ENCODE measurements at places on chromosomes 1 and 21.

GRCh38 chr1:172431721-172432192 lies 11.3 kb downstream of the C1orf105 start:
- DNase-seq, result no peak

GRCh38 chr21:35075546-35075945 lies 26.4 kb upstream of the RUNX1 start:
- DNase-seq, result no peak

DNA sequence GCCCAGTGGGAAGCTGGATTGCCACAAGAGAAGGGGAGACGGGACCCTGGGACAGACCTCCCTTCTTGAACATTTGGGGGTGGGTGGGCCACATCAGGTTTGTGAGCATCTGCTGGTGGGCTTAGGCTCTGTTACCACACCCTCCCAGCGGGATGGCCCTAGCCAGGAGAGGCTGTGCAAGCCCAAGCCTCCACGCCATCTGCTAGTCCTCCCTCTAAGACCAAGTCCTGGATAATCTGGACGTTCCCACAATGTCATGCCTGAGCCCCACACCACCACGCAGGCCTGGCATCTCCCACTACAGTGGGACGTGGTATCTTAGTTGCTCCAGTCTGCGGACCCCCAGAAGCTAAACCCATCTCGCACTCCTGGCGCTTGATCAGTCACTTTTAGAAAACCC lies 3.7 kb upstream of the IBA57 start:
- no peak for DNase-seq

DNA sequence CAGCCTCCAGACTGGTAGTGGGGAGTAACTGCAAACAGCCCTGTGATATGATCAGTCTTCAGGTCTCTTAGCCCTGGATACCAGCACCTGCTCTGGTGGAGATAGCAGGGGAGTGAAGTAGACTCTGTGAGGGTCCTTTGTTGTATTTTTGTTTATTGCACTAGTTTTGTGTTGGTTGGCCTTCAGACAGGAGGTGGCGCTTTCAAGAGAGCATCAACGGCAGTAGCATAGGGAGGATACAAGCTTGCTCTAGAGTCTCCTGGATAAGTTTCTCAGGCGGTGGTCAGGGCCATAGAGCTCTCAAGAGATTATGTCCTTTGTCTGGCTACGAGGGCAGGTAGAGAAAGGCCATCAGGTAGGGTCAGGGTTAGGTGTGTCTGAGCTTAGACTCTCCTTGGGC lies 116.4 kb downstream of the USH2A start:
- no peak for DNase-seq

GRCh38 chr21:45027241-45028196 lies 46.9 kb upstream of the ADARB1 start:
- DNase-seq, result no peak

- no peak for DNase-seq
These were observed 105.4 kb downstream of the PTPN14 start for GRCh38 chr1:214445831-214446614.

- DNase-seq, result no peak
These were observed 43.7 kb downstream of the ADAMTS1 start for GRCh38 chr21:26801498-26801897.

DNA sequence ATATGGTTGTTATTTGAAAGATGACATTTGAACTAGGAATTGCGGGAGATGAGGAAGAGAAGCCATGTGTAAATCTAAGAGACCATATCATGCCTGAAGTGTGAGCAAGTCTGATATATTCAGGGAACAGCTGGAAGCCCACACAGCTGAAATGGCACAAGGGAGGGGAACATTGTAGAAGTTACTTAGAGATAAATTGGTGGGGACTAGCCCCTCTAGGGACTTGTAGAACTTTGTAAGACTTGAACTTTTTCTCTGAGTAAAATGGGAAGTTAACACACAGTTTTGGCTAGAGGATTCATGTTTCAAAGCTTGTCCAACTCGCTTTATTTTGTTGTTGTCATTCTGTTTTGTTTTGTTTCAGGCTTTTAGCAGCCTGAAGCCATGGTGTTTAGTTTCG lies 216.4 kb downstream of the FMN2 start:
- no peak for DNase-seq

- no peak for DNase-seq
These were observed 22.5 kb downstream of the NTMT2 start for GRCh38 chr1:170168265-170168664.

GRCh38 chr1:7232441-7233236 lies 447.4 kb downstream of the CAMTA1 start:
- DNase-seq, result no peak

GRCh38 chr1:174000371-174000770 lies 21.8 kb downstream of the RC3H1 start:
- no peak for DNase-seq

DNA sequence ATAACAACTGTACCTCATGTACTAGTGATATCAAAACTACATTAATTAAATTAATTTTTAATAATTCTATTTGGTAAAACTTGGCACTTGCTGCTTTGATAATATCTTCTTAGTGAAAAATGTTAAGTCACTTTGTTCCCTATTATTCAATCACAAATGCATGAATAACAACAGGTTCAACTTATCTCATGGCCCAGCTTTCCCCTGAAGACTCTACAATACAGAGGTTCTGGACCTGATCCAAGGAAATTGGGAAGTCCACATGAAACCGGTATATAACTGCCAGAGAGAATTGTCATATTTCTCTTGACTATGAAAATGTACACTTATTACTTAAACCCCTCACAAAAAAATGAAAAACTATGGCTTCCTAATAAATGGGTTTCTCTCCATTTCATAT lies 33.9 kb upstream of the PTPRC start:
- DNase-seq, result no peak

DNA sequence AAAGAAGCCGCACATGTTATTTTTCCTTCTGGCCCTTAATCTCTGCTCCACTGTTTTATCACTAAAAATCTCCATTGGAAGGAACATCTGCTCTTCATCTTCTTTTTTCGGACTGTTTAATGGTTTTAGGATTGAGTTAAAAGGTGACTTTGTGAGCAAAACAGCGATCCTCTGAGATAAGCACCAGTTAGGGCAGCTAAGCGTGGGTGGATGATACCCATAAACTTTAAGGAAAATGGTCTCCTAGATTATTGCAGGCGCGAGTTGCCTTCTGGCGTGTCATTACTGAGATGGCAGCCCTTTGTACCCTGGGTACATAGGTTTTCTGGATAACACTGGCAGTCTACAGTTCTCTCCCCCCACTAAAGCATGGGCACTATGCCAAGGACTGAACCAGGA lies 44.0 kb upstream of the HMGB4 start:
- no peak for DNase-seq

GRCh38 chr1:231177936-231178335 lies 16.1 kb downstream of the TRIM67 start:
- DNase-seq, result no peak

DNA sequence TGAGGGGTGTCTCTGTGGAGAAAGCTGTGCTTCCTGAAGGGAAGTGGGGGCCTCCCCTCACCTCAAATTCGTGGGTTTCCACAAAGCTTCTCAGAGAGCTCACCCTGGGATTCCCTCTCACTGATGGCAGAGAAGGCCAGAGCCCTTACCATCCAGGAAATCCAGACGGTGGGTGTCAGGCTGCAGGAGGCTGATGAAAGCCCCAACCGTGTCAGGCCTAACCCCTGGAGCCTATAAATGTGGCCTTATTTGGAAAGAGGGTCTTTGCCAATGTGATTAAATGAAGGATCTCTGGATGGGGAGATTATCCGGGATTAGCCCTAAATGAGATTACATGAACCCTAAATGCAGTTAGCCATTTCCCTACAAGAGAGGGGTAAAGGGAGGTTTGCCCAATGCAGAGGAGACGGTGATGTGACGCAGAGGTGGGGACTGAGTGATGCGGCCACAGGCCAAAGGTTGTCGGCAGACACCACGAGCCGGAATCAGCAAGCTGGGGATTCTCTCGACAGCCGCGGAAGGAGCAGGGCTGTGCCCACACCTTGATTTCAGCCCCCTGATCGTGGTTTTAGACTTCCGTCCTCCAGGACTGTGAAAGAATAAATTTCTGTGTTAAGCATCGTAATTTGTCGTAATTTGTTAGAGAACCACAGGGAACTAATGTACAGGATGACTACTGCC lies 82.6 kb downstream of the TOMM20 start:
- no peak for DNase-seq

GRCh38 chr1:198597690-198598430 lies 41.0 kb upstream of the PTPRC start:
- no peak for DNase-seq

DNA sequence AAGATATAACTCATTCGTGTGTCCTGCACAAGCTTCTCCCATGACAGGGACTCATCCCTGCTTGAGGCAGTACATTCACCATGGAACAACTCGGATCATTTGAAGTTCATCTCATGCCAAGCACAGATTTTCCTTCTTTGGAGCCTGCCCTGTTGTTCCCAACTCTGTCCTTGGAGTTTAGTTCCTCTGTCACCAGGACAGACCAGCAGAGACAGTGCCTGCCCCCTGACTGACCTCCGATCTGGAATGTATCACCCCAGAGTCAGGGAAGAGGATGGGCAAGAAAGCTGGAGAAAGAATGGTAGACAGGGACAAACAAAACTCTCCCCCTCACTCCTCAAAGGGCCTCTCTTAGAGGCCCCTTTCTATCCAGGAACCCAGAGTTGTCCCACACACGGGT lies 5.0 kb downstream of the SHISAL2A start:
- no peak for DNase-seq

- no peak for DNase-seq
These were observed 3.9 kb downstream of the PEX10 start for GRCh38 chr1:2408456-2408855.

DNA sequence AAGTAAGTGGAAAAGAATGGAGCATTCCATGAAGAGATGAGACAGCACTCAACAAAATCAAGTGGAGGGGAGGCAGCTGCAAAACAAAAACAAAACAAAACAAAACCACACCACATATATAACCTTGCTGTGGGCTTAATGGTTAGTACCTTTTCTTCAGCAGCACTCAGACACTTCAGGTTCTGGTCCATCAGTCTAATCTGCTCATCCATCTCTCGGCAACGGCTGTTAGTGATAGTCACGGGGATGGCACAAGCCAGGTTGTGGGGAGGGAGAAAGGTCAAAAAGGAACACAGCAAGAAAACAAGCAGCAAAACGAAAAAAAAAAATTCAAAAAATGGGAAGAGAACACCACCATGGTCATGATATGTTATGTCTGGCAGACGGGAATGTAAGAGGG lies 17.0 kb upstream of the NUP210L start:
- no peak for DNase-seq

DNA sequence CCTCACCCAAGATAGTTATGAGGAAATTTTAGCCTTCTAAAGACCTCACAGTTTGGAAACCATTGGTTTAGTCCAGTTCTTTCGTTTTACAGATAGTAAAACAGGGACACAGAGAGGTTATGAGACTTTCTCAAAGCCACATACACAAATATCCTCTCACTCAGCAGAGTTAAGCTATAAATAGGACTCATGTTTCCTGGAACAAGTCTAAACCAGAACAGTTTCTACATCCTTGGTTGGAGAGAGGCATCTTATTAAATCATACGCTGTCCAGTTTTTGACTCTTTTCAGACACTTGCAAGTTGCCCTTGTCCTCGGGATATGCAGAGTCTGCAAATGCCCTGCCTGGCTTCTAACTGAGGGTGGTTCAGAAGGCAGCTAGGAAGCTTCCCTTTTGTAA lies 462.1 kb upstream of the DEPDC1 start:
- DNase-seq, result no peak

DNA sequence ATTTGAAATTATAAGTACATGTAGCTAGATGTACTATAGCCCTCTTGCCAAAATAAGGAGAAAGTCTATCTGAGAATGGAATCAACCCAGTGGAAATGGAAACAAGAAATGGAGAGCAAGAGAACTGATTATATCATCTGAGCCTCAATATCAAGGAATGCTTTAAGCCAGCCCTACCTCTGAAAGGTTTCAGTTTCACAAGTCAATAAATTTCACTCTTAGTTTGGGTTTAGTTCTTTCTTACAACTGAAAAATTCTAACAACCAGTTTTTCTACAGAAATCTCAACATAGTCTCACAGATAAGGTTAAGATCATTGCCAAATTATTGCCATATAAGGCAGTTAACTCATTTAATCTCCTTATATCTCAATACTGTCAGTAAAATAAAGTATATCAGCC lies 80.0 kb downstream of the EPS15 start:
- DNase-seq, result no peak

- DNase-seq, result no peak
These were observed 146.3 kb downstream of the NRIP1 start for GRCh38 chr21:14918527-14918926.

DNA sequence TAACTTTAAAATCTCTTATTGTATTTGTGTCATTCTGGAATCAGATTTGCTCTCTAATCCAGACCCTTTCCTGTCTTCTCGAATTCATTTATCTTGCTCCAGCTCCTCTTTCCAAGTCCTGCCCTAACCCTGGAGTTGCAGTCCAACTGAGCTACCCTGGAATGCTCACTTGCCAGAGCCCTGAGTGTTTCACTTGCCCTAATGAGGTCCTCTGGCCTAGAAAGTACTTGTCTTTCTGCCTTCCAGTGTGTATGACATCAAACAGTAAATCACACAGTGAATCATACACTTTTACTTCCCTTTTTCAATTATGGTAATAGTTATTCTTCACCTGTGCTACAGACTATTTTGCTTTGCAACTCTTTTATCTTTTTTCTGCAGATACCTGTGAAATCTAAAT lies 96.9 kb downstream of the NEK7 start:
- DNase-seq, result no peak

GRCh38 chr1:186738926-186739325 lies 58.7 kb upstream of the PTGS2 start:
- no peak for DNase-seq

DNA sequence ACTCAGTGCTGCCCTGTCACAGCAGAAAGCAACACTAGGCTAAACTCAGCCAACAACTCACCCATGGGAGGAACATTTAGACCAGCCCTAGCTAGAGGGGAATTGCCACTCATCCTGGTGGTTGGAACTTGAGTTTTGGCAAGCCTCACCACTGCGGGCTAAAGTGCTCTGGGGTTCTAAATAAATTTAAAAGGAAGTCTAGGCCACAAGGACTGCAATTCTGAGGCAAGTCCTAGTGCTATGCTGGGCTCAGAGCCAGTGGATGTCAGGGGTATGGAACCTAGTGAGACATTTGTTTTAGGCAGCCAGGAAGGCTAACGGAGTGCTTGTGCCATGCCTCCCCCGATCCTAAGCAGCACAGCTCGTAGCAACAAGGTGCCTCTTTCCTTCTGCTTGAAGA lies 78.0 kb downstream of the RGS13 start:
- DNase-seq, result no peak

DNA sequence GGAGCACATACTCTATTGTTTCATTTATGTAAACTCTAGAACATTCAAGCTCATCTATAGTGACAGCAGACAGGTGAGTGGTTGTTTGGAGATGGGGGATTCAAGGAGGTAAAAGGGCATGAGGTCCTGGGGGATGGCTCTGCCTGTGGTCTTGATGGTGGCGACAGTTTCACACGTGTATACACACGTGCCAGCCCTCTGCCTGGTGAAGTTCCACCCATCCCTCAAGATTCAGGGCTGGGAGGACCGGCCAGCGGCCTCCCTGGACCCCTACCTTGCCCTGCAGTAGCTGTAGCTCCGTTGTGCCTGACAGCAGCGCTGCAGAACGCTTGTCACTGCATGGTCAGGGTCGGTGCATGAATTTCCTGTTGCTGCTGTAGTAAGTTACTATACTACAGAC lies 38.9 kb upstream of the UTS2 start:
- DNase-seq, result no peak
